ENCODE measurements at places on chromosomes 7 and 10.
A peak's percentile ranks its signal among the peaks of the same experiment; 100 is the strongest.

DNA sequence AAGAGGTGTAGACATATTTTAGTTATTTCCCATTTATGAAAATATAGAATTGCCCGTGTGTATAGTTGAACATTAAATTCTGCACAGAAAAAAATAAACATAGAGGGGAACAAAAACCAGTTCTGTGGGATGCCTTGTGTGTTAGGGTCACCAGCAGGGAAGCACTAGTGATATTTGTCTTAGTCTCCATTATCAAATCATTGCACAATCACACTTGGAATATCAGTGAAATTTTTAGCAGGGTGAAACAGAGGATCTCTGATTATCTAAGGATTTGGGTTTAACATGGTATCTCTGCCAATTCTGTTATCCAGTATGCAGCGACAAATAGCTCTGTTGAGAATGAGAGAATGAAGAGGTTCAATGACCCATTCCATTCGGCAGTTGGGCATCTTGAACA is 496.0 kb upstream of the POM121L12 start:
- DNase-seq = no peak

DNA sequence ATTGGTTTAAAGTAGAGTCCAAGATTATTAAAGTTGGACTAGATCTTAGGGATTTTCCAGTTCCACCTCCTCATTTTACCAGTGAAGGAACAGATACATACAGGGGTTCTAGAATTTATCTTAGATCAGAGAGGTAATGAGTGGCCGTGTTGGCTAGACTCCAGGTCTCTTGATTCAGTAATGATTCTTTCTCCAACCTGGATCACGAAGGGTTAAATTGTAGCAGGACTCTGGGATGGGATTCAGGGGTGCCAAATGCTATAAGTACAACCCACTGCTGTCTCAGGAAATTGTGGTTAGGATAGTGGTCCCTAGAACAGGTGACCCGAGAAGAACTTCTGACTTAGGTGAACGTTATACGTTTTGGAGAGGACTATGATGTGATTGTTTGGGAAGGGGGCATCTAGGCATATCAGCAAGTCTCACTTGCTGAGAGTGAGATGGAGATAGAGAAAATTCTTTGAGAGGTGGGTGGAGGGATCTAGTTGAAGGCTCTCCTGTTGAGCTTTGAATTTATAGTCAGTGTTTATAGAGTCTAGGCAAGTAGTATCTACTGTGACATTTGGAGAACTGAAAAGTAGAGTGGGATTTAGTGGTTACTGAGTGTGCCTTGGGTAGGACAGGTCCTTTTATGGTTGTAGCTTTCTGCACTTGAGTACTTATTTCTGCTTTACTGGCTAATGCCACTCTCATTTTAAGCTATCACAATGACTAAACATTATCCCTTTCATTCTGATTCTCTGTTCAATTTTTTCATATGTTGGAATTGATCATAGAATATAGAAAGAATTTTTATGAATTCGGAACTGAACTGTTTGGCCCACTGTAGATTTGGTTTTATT is 58.3 kb downstream of the ST7 start:
- no peak for DNase-seq

DNA sequence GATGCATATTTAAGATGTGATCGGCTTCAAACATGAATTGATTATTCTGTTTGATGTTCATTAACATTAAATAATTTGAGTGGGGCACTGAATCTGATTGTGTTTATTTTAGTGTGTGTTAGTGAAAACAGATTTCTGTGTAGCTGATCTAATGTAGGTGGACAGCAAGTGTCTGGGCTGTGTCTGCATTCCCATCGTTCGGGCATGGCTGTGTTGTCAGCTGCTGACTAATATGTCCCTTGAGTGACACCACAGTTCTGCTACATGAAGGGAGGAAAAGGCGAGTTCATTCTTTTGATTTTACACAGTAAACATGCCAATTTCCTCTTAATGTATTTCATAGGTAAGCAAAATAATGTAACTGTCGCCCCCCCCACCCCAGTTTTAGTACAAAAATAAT is 203.0 kb downstream of the CNTNAP2 start:
- no peak for DNase-seq

DNA sequence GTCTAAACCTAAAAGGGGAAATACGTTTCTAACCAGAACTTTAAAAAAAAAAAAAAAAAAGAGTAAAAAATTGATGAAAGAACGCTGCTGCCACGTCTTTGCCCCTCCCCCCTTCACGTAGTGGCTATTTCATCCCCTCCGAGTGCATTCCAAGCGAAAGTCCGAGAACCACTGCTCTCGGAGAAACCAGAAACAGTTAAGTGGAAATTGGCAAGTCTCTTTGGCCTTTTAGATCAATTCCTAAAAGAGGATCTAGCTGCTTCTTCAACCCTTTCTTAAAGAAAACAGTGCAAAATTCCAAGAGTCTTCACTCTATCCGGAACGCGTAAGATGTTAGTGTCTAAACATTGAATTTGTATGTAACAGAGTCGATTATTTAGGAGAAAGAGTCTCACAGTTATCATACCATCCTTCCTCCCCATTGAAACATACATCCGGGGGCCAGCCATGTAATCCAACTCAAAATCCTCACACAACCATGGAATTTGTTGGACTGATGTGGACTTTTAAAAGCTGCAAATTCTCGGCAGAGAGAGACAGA is 1.1 kb downstream of the P4HA1 start:
- DNase-seq = peak; percentile 28

DNA sequence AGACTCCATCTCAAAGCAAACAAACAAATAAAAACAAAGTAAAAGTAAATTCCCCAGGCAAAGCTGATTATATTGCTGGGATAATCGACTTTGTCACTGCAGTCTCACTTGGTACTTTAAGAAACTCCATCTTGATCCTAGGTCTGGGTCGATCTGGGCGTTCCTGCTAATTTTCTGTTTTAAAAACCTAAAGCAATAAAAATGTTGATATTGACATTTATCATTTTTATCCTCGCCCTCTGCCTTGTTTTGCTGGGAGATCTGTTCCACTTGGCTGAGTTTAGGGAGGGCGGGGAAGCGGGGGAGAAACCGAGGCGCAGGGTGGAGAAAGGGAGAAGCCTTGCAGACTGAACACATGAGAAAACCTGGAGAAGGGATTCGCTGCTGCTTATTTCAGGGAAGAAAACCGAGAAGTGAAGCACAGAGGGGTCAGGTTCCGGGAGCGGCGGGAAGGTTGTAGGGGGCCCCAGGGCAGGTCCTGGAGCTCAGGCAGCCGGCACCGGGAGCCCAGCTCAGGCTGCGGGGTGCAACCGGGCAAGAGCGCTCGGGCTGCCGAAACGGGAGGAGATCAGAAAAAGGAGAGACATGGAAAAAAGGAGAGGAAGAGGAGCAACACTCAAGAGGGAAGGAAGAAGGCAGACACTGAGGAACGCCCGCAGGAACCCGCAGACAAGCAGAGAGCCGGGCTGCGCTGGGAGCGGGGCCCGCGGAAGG is 27.3 kb upstream of the KMT2C start:
- DNase-seq = no peak

DNA sequence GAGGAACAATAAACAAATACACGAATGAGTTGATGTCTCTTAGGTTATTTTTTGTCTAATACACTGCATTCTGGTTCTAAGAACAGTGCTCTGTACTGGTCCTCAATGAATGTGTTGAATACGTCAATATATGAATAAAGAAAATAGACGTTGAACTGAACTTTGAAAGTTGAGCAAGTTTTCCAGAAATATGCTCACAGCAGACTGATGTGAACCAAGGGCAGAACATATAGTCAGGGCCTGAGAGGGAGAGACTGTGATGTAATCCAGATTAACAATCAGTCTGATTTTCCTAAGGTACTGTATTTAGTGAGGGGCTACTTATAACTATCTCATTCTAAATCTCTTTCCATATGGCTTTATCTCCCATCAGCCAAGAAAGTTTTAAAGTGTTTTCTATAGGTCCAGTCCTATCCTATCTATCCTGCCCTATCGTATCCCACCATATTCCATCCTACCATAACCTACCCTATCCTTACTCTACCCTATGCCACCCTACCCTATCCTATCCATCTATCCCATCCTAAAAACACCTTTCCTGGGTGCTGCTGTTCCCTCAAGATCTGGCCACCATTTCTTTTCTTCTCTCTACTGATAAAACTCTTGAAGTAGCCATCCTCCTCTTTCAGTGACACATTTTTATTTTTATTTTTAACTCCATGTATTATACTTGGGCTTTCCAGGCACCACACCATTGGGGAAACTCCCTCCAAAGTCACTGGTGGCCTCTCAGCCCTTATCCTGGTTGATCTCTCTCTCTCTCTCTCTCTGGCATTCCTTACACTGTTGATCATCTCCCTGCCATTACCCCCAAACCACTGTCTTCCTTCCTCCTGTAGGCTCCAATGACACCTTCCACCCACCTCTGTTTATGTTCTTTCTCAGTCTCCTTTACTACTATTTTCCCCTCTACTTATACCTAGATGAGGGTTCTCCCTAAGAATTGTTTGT is 212.3 kb upstream of the SLC26A5 start:
- no peak for DNase-seq

DNA sequence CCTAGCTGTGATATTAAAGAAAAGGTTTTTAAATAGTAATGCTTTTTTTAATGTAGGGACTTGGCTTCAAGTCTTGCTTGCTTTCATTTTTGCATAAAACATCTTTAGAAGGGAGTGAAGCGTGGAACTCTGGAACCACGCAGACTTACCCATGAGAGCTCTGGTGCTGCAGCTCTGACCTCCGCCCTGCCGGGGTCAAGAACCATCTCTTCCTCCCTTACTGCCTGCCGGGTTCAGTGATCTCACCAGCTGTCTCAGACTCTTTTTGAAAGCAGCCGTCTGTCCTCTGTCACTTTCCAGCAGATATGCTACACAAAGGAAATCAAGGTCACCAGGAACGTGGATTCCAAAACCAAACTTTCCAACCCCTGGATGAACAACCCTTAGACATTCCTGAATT is 353.8 kb downstream of the GPR37 start:
- no peak for DNase-seq

DNA sequence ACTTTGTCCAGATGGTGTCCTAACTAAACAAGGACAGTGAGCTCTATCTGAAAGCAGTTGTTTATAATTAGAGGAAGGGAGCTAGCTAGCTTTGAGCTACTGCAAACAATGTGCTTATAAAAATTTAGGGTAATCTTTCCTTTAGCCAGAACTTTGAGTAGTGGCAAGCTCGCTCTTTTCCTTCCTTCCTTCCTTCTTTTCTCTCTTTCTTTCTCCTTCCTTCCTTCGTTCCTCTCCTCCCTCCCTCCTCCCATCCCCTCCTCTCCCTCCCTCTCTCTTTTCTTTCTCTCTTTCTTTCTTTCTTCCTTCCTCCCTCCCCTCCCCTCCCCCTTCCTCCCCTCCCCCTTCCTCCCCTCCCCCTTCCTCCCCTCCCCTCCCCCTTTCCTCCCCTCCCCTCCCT is 520.1 kb downstream of the INHBA start:
- no peak for DNase-seq

GRCh38 chr10:73576890-73577591 is 14.1 kb downstream of the USP54 start:
- no peak for DNase-seq

GRCh38 chr7:48681006-48681405 is 243.3 kb upstream of the CDC14C start:
- DNase-seq = no peak

GRCh38 chr10:114933588-114933987 is 4.4 kb upstream of the TRUB1 start:
- DNase-seq = no peak

DNA sequence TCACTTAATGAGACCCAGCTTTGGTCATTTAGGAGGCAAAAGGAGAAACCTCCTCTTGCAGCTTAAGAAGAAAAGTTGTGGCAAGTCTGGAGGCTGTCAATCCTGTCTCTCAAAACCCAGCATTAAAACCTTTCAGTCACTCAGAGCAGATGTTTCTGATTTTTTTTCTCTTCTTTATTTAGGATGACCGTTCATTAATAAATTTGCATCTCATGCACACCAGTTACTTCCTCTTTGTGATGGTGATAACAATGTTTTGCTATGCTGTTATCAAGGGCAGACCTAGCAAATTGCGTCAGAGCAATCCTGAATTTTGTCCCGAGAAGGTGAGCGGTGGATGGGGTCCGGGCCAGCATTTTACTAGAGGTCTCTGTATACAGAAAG is 32.0 kb downstream of the TMEM248 start:
- DNase-seq = no peak

DNA sequence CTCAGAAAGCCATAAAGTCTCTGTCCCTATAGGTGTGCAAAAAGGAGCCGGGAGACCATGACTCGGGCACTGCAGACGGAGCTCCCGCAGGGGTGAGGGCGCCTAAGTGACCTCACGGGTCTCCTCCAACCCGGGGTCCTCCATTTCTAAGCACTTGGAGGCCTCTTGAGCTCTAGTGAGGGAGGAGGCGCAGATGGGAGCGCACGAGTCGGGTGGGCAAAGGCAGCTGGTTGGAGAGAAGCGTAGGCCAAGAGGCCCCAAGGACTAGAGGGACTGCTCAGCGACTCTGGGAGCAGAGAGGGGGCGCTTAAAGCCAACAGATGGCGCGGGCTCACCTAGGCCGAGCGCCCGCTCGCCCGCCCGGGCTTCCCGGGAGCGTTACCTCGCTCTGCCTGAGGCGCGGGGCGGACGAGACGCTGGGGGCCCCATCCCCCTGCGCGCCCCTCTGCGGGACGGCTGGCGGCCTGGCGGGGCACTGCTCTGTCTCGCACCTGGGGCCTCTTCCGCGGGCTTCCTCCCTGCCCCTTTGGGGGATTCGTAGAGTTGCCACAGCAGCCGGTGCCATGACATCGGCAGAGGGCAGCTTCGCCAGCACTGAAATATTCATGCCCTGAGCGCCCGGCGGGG is 523 bp upstream of the CDH23 start:
- no peak for DNase-seq

DNA sequence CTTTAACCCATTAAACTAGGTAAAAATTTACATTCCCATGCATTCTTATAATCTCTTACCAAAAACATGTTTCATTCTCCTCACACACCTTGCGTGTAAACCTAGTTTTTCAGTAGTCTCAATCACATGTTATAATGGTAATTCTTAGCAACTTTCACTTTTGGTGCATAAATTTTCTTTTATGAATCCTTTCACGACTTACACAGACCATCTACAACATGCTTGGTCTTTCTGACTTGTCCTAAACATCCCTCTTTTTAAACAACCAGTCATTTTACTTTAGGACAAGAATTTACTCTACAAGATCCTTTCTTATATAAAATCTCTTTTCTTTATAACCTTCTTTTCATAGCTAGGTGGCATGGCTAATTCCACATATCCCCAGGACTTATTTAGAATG is 25.8 kb downstream of the FBXL13 start:
- no peak for DNase-seq

DNA sequence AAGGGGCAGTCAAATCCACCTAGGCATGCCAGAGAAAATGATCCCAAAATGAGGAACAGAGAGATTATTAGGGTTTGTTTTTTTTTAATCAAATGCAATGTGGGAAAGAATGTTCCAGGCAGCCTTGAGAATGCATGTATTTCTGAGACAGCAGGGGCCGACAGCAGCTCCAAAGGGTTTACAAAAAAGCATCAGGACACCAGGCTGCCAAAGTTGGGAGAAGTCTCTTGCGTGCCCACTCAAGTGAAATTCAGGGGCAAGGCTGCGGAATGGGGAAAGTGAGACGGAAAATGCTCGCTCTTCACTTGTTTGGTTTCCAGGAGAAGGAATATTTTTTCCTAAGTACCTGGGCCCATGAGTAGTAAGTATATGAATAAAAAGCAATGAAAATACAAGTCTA is 101.2 kb downstream of the USP6NL start:
- DNase-seq = no peak

GRCh38 chr7:107643407-107643806 is 17.2 kb upstream of the SLC26A4 start:
- DNase-seq = no peak
